ENCODE measurements at places on chromosomes 11 and 22.
A peak's percentile ranks its signal among the peaks of the same experiment; 100 is the strongest.

DNA sequence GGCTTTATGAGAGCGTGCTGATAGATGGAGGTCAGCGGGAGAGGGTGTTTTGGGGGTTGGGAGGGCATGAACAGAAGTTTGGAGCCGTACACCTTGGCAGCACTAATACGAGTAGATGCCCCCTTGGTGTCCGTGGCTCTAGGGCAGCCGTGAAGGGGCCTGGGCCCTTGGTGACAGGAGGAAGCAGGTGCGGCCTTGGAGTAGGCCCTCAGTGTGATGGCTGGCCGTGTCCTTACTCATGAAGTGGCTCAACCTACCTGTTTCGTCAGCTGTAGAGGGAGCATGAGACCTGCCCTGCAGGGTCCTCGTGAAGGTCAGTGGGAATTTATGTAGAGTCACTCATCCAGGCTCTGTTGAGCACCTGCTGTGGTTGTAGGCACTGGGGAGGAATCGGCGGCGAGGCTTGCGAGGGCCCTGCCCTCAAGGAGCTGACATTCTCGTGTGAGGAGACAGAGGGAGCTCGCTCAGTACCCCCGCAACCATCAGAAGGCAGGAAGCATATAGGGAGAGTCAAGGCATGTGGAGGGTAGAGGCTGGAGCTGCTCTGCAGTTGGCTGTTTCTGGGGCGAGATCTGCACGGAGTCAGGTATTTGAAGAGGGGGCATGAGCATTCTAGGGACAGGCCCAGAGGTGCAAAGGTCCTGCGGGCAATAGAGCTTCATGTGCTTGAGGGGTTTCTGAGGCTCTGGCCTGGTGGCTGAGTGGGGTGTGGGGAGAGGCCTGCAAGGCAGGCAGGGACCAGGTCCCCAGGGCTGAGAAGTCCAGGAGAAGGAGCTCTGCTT lies 39.6 kb downstream of the TBC1D22A start:
- no peak for DNase-seq

DNA sequence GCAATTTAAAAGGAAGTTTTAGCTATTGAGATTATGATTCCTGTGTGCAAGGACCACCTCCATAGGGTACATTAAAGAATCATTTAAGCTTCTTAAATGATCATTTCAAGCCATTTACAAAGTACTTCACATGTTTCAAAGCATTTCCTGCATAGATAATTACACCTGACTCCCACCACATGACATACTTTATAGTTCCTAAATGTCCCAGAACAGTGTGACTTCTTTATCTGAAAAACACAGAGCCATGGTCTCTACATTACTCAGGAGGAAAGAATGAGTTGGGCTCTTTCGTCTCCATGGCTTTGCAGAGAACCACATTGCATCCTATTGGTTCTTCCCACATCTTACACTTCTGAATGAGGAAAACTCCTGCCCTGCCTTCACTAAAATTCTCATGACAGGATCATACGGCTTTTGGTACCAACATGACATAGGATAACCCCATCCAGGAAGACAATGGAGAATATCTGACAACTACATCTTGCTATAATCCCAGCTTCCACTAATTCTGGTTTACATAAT lies 88.6 kb downstream of the ETS1 start:
- no peak for DNase-seq

GRCh38 chr11:64686466-64687170 lies 36.4 kb downstream of the NRXN2 start:
- no peak for DNase-seq

GRCh38 chr11:75275581-75275980 lies 35.0 kb downstream of the TPBGL start:
- peak; percentile 54 for DNase-seq

DNA sequence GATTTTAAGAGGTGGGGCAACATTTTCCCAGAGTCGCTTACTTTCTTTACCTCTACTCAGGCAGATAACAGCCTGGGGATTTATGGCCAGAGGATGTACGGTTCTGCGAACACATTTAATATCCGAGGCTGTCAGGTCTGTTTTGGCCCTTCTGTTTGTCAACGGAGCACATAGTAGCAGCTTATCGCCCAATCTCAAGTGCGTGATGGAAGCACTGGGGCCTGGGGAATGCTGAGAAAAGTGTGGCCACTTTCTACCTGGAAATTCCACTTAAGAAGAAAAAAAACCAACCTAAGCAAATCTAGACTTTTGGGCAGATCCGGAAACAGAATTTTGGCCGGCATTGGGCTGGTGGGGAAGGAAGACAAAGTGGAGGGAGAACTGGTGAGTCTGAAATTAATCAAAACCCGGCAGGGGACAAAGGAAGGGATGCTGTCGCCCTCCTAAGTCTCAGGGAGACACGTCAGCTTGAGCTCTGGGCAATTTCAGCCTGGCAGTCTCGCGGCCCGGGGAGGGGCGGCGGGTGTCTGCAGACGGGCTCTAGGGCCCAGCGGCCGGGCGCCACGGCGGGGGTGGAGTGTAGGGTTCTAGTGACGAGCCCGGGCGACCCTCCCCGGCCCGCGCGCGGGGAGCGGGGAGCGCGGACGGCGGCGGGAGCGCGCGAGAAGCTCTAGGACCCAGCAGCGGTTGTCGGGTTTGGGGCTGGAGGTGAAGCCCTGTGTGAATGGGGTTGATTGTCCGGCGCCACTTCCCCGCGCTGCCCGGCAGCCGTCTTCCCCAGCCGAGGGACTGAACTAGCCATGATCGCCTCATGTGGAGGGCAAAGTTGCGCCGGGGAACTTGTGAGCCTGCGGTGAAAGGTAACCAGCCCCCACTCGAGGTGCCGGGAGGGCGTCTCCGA lies at the start of gene AMOTL1:
Gene AMOTL1, plus strand, starts transcription at position 656 of the 901 bp plus-strand sequence. Its CDS starts 156 bp downstream, at position 812.
- DNase-seq, result no peak

Data from stimulated activated CD4-positive, alpha-beta T cell treated with anti-CD3 and anti-CD28 coated beads, TNF-alpha, amount 100 ng/mL, for 4 hours (primary cell).